ENCODE measurements at places on chromosomes 16 and 17. TPM values are rescaled to one million over a fixed set of nuclear protein-coding genes. Genes with fewer than 3 reads are reported as not detected.

Gene KSR1
- 26.3 TPM for total RNA-seq

Gene PABPN1L
- not detected for total RNA-seq

Gene TBC1D3B
- total RNA-seq: 0.85 TPM

Gene PPY
- not detected for total RNA-seq

Gene HOXB4
- 3.2 TPM for total RNA-seq

Gene HOXB13
- total RNA-seq: not detected

Gene ARHGAP44
- 0.68 TPM for total RNA-seq

Gene TBC1D28
- total RNA-seq: not detected
